GF-D8 (cell line): ENCODE measurements at places on chromosomes 12 and 14.

DNA sequence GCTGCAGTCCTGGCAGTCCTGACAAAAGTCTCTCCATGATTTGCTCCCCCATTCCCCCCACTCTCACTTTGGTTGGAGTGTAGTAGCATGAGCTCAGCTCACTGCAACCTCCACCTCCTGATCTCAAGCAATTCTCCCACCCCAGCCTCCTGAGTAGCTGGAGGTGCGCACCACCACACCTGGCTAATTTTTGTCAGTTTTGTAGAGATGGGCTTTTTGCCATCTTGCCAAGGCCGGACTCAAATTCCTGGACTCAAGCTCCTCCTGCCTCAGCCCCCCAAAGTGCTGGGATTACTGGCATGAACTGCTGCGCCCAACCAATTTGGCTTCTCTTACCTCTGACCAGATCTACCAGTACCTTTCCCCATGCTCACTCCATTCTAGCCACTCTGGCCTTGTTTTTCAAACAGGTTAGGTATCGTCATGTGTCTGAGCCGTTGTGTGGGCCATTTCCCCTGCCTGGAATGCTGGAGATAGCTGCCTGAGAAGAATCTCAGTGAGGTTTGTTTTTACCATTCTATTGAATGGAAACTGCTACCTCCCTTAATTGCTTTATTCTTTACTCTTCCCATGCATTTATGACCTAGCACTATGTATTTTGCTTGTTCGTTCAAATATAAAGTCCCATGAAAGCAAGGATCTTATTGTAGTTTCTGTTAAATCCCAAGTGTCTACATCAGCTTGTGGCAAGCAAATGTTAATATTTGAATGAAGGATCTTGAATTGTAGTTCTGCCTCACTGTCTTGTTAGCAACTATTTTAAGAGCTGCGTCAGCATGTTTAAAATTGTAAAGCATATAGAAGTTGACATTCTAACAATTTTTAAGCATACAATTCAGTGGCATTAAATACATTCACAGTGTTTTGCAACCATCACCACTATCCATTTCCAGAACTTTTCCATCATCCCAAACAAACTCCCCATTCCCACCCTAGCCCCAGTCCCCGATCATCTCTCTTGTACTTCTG lies 39.7 kb downstream of the CPSF6 start:
- no peak for DNase-seq

- peak; percentile 1 for DNase-seq
Observed at GRCh38 chr14:88879022-88879421, 54.6 kb downstream of the TTC8 start.

DNA sequence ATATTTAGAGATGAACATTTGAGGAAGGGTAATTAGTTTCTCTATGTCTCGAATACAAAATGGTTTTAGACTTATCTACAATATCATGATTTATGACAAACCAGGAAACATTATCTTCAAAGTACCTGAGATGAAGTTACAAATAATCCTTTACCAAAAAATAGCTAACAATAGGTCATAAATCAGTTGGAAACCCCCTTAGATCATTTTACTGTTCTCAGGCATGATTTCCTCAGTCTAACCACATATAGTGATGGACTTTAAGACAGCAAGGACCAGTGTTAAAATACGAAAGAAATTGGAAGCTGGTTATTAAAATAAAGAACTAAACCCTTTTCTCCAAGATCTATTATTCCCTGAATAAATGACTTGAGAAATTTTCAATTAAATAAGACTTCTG lies 235.4 kb downstream of the RASSF9 start:
- no peak for DNase-seq

GRCh38 chr14:66152747-66153146 lies 333.4 kb upstream of the CCDC196 start:
- no peak for DNase-seq

- no peak for DNase-seq
Observed at GRCh38 chr14:96662116-96662970, 134.8 kb upstream of the VRK1 start.

DNA sequence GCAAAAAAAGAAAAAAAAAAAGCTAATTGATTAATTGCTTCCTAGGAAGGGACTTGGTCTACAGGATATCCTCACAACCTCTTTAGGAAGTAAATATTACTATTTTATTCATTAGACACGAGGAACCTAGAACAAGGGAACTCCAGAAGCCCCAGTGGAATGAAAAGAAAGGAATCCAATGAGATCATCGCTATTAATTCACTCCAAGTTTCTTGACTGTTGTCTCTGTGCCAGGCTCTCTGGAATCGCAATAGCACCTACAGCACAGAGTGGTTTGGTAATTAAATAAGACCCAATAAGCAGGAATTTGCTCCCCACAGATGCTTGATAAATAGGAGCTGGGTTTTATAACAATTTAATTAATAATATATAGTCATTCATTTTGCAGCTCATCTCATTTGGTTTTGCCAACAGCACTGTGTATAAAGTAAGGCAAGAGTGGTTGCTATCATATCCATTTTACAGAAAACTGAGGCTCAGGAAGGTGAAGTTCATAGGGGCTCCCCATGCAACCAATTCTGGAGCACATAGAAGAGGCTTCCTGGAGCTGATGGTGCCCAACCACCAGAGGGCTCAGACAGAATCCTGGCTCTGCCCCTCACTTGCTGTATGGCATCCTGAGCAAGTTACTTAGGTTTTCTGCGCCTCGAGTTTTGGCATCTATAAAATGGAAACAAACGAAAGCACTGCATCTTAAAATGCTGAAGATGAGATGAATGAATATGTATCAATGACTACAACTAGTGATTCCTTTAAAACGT lies 420.2 kb downstream of the MED13L start:
- no peak for DNase-seq

DNA sequence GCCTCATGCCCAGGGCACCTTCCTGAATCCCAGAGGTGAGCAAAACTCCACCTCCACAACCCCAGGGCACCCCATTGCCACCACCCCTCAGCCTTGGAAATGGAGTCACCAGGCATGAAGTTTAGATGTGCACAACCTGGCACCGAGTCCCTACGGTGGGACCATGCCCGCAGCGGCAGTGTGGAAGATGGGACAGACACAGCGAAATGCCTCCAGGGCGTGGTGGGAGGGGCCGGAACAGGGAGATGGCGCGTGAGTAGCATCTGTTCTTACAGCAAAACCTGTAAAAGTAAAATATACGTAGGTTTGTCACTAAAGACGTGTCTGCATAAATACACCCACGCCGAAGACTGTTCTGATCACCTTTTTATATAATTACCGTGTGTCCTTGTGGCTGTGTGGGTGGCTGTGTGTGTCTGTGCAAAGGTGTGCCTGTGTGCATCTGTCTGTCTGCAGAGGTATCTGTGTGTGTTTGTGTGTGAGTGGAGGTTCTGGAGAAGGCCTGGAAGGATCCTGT lies 17.4 kb upstream of the DEGS2 start:
- DNase-seq: no peak

DNA sequence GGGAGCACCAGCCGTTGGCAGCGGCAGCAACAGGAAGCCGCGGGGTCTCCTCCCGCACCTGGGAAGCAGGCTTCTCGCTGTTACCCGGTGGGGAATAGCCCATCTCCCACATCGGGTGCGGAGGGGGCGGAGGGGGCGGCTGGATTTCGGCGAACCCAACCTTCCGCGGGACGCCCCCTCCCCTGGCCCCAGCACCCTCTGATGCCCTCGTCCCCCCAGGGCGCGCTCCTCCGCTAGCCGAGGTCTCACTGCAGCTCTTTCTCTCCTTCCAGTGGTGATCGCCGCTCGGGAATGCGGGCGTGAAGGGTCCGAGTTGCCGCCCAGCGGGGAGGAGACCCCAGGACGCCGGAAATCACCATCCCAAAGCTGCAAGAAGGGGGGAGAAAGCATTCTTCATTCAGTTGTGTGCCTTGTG lies 303 bp downstream of the SAMD4A start:
- DNase-seq: no peak

DNA sequence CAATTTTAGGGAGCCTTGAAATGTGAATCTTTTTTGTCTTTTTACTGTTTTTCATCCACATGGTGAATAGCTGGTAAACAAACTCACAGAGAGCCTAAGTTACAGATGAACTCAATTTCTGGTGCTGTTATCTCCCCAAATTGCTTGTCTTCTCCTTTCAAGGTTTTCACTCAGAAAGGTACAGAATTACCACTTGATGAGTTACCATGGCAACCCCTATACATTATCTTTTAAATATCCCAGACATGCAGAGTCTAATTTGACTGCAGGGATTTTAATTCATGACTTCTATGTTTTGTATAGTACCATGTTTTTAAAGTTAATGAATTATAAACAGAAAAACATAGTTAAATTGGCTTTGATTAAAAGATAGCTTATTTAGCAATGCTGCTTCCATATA lies 203.7 kb downstream of the PELI2 start:
- DNase-seq: no peak

GRCh38 chr12:44286336-44286735 lies 450.5 kb downstream of the TMEM117 start:
- DNase-seq: no peak

GRCh38 chr12:3263939-3264922 lies 187.1 kb downstream of the TSPAN9 start:
- no peak for DNase-seq

- DNase-seq: no peak
Observed at GRCh38 chr12:133233993-133234564, 1.6 kb downstream of the ANHX start.
